ENCODE measurements at places on chromosomes 3 and 15. TPM values are rescaled to one million over a fixed set of nuclear protein-coding genes. Genes with fewer than 3 reads are reported as not detected.

RTP1 gene
- not detected for total RNA-seq

PRSS50 gene
- 0.26 TPM for total RNA-seq

DNA sequence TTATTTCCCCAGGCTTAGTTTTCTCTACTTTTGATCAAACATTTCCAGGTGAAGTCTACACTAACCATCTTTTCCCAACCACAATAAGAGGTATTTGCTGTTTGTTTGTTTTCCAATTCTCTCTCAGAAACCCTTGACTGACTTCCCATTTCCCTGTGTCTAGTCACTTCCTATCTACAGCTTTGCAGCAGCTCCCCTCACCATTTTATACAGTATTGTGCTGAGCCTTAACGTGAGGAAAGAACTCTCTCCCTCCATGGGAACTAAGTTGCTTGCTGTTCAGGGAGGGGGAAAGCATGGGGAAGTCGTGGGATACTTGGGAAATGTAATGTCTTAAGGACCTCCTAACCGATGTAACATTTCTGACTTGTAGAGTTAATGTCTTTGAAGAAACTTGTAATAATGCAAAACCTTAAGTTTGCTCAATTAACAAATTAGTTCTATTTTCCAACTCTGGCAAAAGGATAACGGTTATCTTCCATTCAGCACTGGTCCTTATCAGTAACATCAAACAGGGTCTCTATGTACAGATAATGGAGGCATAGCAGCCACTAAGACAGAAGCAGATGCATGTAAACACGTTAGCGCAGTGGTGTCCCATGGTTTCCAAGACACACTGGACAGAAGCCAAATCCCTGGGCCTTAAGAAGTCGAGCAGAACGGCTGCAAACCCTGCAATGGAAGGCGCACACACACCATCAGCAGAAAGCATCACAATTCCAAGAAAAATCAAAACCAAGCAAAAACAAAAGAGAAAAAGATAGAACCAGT is 39.7 kb downstream of the NPTN start:
- no peak for DNase-seq

GRCh38 chr3:13727890-13728289 is 152.0 kb downstream of the WNT7A start:
- no peak for DNase-seq

GRCh38 chr3:111045564-111045963 is 26.1 kb upstream of the NECTIN3 start:
- DNase-seq = no peak

DNA sequence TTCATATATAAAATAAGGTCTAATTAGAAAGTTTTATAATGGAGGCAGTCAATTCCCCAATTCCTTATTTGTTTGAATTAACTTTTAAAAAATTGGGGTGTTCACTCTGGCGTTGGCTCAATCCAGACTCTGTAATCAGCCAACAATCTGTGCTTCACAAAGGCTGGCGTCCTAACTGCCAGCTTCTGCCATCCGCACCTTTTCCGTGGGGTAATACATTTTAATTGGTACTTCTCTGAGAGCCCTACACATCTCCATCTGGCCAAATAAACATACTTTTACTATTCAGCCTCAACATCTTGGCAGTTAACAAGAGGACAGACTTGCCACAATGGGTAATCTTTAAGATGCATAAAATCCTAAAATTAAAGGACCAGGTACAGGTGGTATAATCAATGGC is 125.2 kb upstream of the CCNL1 start:
- DNase-seq = no peak

Data from left lung (tissue), 14 donors.